ENCODE measurements at places on chromosomes 16 and 17. TPM values are rescaled to one million over a fixed set of nuclear protein-coding genes. Genes with fewer than 3 reads are reported as not detected.

Gene CIAO3
- total RNA-seq = 50.2 TPM

GRCh38 chr17:39191750-39192510 lies 5.5 kb downstream of the CACNB1 start:
- DNase-seq = no peak

Gene TNP2
- not detected for total RNA-seq

Gene CD7
- total RNA-seq = 5.2 TPM

DNA sequence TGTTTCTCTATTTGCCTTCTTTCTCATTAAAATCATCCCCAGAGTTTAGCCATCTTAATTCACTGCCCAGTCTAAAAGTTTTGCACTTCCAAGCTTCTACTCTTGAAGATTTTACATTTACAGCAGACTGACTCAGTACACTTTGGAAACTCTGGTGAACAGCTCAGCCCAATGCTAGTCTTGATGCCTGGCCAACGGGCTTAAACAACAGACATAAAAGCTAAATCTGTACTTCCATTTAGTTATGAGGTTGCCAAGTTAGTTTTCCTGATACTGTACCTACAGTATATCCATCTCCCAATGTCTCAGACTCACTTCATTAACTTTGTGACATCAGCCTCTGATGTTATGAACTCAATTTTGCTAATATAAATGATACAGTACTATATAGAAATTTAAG lies 891.8 kb upstream of the SOX9 start:
- DNase-seq = no peak

DNA sequence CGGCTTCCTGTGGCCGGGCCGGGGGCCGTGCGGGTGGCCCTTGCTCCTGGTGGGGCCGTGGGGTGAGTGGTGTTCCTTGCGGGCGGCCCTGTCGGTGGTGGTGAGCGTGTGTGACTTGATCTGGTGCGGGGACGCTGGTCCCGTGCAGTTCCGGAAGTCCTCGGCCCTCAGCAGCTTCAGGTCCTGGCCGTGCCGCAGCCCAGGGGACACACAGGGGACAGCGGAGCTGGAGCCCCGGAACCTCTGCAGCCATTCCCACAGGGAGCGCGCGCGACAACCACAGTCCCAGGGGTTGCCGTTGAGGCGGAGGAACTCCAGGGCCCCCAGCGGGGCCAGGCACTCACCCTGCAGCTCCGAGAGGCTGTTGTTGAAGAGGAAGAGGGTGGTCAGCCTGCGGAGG lies 88.4 kb downstream of the RTN4RL1 start:
- DNase-seq = no peak

DNA sequence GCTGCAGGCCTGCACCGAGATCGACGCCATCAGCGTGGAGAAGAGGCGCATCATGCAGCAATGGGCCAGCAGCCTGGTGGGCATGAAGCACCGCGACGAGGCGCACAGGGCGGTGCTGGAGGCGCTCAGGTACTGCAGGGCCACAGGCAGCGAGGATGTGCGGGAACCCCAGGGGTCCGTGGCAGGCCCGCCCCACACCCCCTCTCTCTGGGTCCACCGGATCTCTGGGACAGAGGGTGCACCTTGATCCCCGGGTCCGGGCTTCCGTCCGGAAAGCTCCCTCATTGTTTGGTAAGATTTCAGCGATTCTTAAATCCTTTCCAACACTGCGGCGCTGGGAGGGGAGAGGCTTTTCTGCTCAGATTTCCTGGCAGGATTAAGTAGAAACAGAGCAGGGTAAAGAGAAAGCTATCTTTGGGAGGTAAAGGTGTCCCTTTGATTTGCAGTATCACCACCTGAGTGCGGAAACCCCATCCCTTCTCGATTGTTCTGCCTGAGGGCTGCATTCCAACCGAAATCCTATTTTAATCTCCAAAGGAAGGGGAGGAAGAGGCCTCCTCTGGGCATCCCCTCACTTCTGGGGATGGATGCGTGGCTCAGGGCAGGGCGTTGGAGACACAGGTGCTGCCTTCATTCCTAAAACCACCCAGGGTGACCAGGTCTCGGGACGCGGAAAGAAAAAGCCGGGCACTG lies 29.2 kb downstream of the CCDC40 start:
- no peak for DNase-seq

Gene ACAP1
- 4.1 TPM for total RNA-seq

Data from left colon (tissue), 2 donors.